Hypothalamus (tissue), 51 donors: ENCODE measurements at places on chromosomes 2 and 18.
A peak's percentile ranks its signal among the peaks of the same experiment; 100 is the strongest.

GRCh38 chr2:168180914-168181313 is 66.5 kb downstream of the STK39 start:
- DNase-seq: no peak

GRCh38 chr2:24456599-24457556 is 34.2 kb upstream of the NCOA1 start:
- DNase-seq: peak; percentile 44

- no peak for DNase-seq
Observed at GRCh38 chr2:169090133-169090820, 20.9 kb downstream of the DHRS9 start.

GRCh38 chr18:73645160-73645715 is 502.4 kb downstream of the FBXO15 start:
- DNase-seq: no peak

DNA sequence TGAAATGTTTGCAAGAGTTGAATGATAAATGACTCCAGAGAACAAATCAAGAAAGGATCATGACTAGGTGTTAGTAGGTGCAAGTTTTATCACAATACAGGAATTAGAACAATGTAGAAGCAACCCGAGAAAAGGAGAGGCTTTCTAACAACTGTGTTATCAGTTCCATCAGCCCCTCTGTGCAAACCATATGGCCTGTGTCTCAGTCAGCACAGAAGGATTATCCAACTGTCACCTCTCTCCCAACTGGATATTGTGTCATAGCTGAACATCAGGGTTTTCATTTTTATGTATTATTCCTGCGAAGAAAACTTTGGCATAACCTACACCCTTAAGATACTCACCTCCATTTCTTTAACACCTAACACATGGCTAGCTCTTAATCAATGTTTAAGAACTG is 321.6 kb upstream of the RND3 start:
- DNase-seq: no peak

DNA sequence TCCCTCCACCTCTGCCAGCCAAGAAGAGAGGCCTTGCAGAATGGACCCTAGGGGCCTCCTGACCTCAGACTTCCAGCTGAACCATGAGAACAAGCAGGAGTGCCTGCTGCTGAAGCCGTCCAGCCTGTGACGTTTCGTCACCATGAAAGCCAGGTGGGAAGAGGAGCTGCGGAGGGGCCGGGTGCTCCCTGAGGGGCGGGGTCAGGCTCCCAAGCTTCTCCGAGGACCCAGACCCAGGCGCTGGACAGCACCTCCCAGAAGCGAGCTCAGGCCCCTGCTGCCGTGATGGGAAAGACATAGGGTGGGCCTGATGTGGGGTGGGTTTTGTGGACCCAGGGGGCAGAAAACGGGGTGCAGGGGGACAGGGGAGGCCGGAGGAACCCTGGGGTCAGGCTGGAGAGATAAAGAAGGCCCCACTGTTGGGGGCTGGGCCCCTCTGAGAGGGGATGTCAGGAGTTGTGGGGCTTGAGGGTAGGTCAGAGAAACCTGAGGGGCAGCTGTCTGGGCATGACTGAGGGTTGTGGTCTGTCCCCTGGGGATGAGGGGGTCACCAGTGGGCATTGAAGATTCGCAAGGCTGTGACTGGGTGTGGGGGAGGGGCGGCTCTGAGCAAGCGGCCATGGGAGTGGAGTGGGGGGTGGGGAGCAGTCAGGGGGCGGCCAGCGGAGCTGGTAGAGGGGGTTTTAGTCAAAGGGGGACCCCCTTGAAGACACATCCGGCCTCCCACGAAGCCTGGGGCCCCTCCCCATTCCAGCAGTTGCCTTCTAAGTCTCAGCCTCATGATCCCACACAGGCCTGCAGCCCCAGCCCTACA is 73.4 kb upstream of the ODC1 start:
- DNase-seq: no peak

DNA sequence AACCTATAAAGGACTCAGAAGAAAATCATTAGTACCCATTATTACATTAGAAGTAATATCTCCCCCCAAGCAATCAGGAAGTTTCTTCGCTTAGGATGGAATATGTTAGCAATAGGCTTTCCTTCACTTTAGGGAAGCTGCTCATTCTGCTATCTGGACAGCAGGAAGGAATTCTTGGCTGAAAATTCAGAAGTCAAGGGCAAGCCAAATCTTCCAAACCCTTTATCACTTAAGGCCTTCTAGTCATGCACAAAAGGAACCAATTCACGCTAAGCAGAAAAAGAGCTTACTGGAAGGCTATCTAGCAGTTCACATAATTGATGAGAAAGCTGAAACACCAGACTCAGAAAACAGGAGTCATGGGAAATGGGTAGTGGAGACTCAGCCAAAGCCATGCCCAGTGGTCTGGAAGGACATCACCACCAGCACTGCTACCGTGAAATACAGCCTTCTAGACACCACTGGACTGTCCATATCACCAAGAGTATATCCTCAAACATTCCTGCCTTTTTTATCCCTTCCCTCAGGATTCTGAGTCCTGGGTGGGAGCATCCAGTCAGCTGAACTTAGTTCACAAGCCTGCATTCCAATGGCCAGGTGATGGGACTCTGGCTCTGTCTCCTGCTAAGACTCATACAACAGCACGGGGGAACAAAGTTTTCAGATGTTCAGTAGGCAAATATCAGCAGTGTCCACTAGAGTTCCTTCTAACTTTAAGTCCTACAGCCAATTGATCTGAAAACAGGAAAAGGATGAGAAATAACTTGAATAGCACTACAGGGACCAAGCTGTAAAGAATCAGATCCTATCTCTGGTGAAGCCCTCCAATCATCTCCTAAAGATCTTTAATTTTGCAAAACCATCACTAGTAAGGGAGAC is 14.8 kb upstream of the ADAM17 start:
- DNase-seq: no peak

GRCh38 chr2:157194097-157194688 is 63.3 kb upstream of the GALNT5 start:
- DNase-seq: no peak

GRCh38 chr2:205324355-205324754 is 357.9 kb upstream of the NRP2 start:
- DNase-seq: no peak

DNA sequence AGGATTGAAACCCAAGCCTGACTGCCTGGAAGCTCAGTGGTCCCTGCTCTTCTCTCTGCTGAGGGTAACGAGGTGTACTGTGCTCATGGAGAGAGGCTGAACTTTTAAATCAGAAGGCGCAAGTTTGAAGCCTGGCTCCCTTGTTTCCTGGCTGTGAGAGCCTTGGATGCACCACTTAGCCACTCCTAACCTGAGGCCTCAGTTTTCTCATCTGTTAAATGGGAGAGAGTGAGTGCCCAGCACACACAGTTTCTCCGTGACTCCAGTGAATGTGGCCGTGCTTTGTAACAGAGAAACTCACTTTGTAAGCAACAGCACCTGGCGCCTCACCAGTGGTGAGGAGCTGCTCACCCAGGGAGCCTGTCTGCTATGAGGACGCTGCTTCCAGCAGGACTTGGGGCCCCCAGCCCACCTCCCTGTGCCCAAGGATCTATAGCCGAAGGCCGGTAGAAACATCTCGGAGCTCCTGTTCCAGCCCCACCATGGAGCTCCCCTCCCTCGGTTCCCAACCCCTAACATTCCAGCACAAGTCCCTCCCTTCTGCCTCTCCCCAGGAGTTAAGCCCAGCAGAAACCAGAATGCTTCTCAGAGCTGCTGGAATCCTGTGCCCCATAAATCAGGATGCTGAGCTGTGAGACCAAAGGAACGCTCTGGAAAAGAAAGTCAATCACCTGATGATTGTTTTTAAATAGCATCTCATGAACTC is 20.3 kb upstream of the KCNK3 start:
- no peak for DNase-seq

- no peak for DNase-seq
Observed at GRCh38 chr18:54774423-54774822, 53.9 kb upstream of the RAB27B start.

GRCh38 chr18:36264283-36264682 is 33.2 kb upstream of the FHOD3 start:
- DNase-seq: no peak

- DNase-seq: no peak
Observed at GRCh38 chr18:9434122-9434701, 41.1 kb upstream of the RALBP1 start.

GRCh38 chr2:230537531-230537976 is 121.6 kb downstream of the SP100 start:
- DNase-seq: no peak

- no peak for DNase-seq
Observed at GRCh38 chr2:60350791-60351190, 202.7 kb downstream of the BCL11A start.

- no peak for DNase-seq
Observed at GRCh38 chr2:143779021-143779420, 649.8 kb downstream of the ARHGAP15 start.

- DNase-seq: no peak
Observed at GRCh38 chr2:104861351-104862057, 7.6 kb downstream of the POU3F3 start.

- no peak for DNase-seq
Observed at GRCh38 chr2:168964251-168964807, 63.2 kb downstream of the G6PC2 start.

DNA sequence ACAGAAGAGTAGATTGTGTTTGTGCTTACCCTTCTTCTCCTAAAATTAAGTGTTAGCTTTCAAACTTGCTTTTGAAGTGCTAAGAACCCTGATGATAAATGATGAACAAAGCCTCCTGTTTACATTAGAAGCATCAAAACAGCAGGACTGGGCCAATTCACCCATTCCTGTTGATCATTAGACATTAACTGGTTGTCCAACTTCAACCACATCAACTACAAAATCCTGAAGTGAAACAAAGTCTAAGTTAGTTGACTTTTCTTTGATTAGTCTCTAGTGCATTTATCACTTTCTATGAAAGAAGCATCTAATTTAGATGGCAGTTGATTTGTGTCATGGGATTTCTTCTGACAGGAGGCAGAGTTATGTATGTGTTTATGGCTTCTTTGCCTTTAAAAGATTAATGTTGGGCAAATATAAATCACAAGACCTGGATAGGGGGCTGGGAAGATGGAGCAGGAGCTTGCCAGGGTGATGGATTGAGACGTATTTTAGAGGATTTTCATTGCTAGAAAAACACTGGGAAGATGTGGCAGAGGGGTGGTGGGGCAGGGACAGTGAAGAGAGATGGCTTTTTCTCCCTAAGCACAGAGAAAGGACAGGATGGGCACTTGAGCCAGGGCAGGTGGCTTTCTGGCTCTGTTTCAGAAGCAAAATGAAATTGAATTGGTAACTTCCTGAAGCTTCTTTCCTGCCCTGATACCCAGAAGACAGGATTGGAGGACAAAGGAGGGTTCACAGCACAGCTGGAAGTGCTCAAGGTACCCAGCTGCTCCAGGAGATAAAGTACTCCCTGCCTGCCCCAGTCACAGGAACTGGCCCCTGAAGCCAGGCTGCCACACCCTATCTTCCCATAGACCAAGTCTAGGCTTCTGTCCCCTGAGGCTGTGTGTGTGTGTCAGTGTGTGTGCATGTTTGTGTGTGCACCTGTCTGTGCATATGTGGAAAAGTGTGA is 20.5 kb downstream of the GYPC start:
- no peak for DNase-seq

GRCh38 chr2:226799976-226800940 is 638 bp upstream of the IRS1 start:
- no peak for DNase-seq

DNA sequence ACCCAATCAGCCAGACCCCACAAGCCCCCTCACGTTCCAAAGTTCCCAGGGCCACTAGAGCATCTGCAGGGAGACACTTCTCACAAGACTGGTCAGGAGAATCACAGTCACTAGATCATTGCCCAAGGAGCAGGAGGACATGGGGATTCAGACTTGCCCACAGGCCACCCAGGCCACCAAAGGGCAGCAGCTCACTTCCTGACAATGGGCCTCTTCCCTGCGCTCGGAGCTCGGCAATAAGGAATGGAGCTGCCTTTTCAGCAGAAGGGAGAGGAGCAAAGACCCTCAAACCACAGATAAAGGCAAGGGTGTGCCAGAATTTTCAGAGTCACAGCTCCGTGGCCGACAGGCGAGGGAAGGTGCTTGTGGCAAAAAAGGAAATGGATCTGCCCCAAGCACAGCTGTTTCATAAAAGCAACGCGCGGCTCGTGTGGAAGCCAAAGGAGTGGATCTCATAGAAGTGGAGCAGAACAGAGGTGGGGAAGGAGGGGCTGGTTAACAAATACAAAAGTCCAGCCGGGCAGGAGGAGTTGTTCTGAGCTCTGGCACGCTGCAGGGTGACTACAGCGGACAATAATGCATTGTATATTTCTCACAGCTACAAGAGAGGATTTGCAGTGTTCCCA is 72.1 kb downstream of the EDAR start:
- DNase-seq: no peak

DNA sequence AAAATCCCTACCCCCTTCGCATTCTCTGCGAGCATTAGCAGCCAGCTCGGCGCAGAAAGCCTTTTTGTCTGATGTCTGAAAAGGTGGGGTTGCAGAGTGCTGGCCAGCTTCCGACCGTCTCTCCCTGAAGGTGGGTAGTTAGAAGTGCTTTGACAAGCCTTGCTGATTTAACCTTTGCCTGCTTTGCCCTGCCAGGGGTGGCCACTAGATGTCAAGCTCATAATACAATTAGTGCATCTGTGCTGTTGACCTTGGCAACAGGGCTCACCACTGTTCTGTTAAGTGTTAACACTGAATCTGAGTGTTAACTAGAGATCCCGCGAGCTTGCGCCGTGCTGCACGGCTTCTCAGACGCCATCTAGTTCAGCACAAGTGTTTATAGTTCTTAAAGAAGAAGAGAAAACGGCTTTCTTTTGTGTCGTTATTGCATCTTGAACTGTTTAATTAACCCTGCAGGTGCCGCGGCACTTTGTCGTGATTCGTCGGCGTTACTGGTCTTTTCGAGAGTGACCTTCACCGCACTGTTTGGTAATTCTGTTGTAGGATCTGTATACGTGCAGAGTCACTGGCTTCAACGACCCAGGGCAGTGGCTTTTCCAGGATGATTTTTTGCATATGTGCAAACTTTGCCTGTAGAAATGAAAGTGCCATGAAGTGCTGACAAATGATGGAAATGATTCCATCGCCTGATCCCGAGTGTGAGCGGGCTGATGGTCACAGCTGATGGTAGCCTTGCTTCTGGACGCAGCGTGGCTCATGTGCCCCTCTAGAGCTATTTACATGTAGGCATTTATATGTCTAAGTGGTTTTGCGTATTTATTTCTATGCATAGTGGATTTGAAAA is 5.5 kb downstream of the SALL3 start:
- no peak for DNase-seq

- DNase-seq: no peak
Observed at GRCh38 chr2:120631236-120631635, 104.4 kb upstream of the GLI2 start.

GRCh38 chr2:174004905-174005605 is 39.9 kb upstream of the SP3 start:
- DNase-seq: no peak

DNA sequence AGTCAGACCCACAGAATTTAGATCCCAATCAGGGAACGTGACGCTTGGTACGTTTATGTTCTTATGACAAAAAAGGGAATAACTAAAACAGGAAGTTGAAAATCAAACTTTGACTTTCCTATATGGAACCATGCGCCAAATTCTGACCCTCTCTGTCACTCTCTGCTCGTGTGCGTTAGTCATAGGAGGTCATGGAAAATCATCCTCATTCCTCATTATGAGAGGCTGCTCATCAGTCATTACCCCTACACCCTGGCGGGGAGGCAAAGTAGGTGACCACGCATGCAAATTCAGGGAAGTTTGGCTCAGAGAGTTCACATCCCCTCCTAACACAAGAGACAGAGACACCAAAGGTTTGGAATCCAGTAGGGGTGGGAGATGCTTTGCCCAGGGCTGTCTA is 15.5 kb downstream of the IL1F10 start:
- no peak for DNase-seq

GRCh38 chr2:196247114-196247975 is 76.0 kb upstream of the STK17B start:
- DNase-seq: no peak

GRCh38 chr2:9331704-9332103 is 91.6 kb downstream of the ITGB1BP1 start:
- no peak for DNase-seq
